ENCODE measurements at places on chromosomes 1 and 21.

- DNase-seq, result no peak
These were observed 107.2 kb upstream of the MARK1 start for GRCh38 chr1:220420726-220421125.

GRCh38 chr21:26374817-26375216 lies 198.3 kb downstream of the CYYR1 start:
- no peak for DNase-seq

- peak; percentile 38 for DNase-seq
These were observed 115.0 kb downstream of the TGFB2 start for GRCh38 chr1:218459878-218460711.

GRCh38 chr1:117250061-117250606 lies 39.4 kb upstream of the VTCN1 start:
- DNase-seq, result no peak

- DNase-seq, result no peak
These were observed 55.5 kb upstream of the RGS5 start for GRCh38 chr1:163258181-163258580.

Data from SW 1271 (cell line).